Temporal lobe (tissue), 4 donors: ENCODE measurements at places on chromosomes 5 and 9. TPM values are rescaled to one million over a fixed set of nuclear protein-coding genes. Genes with fewer than 3 reads are reported as not detected.

Gene WDR38
- total RNA-seq: 0.25 TPM

Gene PALM2AKAP2
- total RNA-seq: 2.5 TPM

Gene KIF20A
- total RNA-seq: 2.2 TPM

Gene IL4
- total RNA-seq: not detected

Gene MAPK9
- total RNA-seq: 54.6 TPM

Gene C1QTNF3
- 12.5 TPM for total RNA-seq

Gene EPB41L4A
- total RNA-seq: 15.0 TPM
